Caco-2 (cell line): ENCODE measurements at places on chromosomes 7 and 10. TPM values are rescaled to one million over a fixed set of nuclear protein-coding genes. Genes with fewer than 3 reads are reported as not detected.

The HABP2 gene
- 21.0 and 24.3 TPM in 2 replicates for total RNA-seq

- DNase-seq, result no peak
Measured at GRCh38 chr7:49172639-49173038, 248.3 kb downstream of the CDC14C start.

- no peak for DNase-seq
Measured at GRCh38 chr10:26937371-26937770, 76.6 kb upstream of the ABI1 start.

GRCh38 chr7:77702968-77703472 is 6.8 kb downstream of the RSBN1L start:
- DNase-seq, result no peak

GRCh38 chr7:93601363-93601762 is 26.8 kb upstream of the CALCR start:
- DNase-seq, result no peak

DNA sequence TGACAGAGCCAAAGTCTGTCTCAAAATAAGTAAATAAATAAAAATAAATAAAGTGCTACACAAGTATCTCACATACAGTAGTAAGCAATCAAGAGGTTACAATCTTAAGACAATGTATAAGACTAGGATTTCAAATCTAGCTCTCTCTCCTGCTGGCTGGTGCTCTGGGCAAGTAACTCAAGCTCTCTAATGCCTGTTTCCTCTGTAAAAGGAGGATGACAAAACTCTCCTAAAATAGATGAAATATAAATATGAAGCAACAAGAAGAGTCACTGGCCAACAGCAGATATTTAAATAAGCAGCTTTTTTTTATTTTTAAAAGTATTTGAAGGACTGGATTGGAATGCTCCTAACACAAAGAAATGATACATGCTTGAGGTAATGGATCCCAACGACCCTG is 7.2 kb downstream of the SFMBT2 start:
- DNase-seq, result no peak

DNA sequence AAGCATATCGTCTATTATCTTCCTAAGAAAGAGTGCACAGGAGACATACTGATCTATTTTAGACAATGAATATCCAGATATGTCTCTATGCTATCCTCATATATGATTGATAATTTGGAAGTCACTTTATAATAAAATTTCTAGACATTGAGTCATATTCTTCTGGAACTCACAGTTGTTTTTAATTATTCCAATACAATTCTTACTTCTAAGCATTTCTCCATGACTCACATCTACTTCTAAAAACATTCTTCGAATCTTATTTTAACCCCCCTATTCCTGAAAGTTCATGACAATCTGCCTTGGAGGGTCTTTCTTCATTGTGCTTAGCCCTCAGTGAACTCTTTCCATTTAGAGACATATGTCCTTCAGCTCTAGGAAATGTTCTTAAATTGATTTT is 368.1 kb downstream of the MDFIC start:
- DNase-seq, result no peak

The TDRD1 gene
- 0.14 TPM in 1 of 2 replicates, not detected in the other for total RNA-seq

- DNase-seq, result no peak
Measured at GRCh38 chr10:35898716-35899440, 256.8 kb upstream of the FZD8 start.

GRCh38 chr7:92255308-92255707 is 9.5 kb downstream of the ANKIB1 start:
- no peak for DNase-seq

DNA sequence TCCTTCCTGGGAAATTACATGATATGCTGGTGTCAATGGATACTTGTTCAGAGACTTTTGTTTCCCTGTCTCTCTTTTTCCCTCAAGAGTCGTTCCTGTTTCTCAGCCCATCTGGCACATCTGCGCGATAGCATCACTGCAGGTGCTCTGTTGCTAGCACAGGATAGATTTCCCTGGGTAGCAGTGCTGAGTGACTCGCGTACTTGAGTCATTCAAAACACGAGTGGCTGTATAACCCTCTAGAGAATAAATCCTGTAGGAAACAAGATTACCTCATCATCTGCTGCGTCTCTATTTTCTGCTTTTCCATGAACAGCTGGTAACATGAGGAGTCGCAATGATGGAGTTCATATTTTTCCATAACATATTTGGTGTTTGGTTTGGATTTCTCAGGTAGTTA is 452.0 kb upstream of the FZD8 start:
- DNase-seq, result no peak

DNA sequence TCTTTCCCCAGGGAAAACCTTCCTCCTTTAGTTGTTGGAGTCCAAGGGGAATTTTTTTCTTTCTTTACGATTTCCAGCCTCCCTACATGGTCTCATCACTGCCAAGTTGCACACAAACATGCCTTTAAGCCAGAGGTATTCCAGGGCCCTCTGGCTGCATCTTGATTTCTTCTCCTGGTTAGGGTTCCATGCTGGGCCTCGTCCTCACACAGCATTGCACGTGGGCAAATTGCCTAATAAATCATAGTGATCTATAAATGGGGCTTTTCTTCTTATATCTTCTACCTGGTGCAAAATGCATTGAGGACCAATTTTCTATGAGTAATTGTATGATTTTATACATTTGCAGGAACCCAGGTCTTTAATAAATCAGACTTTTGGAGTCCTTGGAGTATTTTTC is 284.2 kb downstream of the C7orf25 start:
- DNase-seq, result no peak

The PKD2L1 gene
- total RNA-seq, result 0.19 TPM in 1 of 2 replicates, not detected in the other

GRCh38 chr7:142470544-142470830 is 212.6 kb upstream of the PRSS58 start:
- DNase-seq, result no peak

GRCh38 chr7:133983685-133984419 is 143.3 kb upstream of the LRGUK start:
- DNase-seq, result no peak

GRCh38 chr10:110498087-110498981 is 627 bp downstream of the DUSP5 start:
- peak; percentile 72 for DNase-seq

DNA sequence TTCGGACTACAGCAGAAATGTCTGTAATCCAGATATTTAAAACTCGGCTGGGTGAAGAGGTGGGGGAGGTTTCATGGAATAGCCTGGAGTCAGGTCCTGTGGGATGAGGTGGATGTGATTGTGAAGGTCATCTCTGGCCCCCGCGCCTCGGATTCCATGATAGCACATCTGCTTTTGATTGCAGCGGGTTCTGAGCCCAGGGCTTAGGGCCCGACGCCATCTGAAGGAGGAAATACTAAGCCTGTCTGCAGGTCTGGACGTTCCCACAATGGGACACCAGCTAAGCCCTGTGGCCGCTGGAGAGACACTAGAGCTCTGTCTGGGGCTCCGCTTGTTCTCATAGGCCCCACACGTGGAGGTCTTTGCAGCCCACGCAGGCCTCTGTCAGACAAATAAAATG is 328.7 kb downstream of the CXCL12 start:
- DNase-seq, result no peak

GRCh38 chr7:194252-195009 is 2.1 kb downstream of the FAM20C start:
- DNase-seq, result no peak

The SLC25A28 gene
- 33.8 and 36.7 TPM in 2 replicates for total RNA-seq

The SLC13A1 gene
- not detected in 2 replicates for total RNA-seq

The IFIT1B gene
- total RNA-seq, result not detected in 2 replicates

GRCh38 chr7:123190109-123190831 is 9.5 kb downstream of the SLC13A1 start:
- no peak for DNase-seq

DNA sequence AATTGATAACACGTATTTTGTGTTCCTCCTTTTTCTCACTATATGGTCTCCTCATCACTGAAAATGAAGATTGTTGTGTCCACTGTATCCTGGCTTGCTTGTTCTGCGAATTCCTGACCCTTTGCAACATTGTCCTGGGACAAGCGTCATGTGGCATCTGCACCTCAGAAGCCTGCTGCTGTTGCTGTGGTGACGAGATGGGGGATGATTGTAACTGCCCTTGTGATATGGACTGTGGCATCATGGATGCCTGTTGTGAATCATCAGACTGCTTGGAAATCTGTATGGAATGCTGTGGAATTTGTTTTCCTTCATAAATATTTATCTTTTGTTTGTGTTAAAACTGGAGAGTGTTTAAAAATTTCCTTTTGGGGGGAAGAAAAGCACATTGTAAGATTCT is 93.7 kb downstream of the MDFIC start:
- no peak for DNase-seq

The ZNF248 gene
- 16.7 and 17.6 TPM in 2 replicates for total RNA-seq

GRCh38 chr7:121406944-121407343 is 10.8 kb upstream of the FAM3C start:
- peak; percentile 78 for DNase-seq

DNA sequence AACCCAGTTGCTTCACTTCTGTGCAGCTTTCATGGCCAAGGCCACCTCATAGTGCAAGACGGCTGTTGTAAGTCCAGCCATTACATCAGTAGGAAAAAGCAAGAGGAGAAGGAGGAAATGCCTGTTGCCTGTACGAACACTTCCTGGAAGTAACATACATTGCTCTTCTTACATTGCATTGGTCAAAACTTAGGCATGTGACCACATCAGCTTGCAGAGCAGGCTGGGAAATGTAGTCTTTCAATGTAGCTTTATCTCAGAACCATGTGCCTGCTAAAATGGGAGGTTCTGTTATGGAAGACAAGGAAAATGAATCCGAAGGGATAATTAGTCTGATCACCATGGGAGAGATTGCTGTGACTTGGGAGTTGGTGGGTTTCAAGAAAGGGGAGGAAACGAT is 4.3 kb downstream of the SLC29A3 start:
- DNase-seq, result peak; percentile 47

DNA sequence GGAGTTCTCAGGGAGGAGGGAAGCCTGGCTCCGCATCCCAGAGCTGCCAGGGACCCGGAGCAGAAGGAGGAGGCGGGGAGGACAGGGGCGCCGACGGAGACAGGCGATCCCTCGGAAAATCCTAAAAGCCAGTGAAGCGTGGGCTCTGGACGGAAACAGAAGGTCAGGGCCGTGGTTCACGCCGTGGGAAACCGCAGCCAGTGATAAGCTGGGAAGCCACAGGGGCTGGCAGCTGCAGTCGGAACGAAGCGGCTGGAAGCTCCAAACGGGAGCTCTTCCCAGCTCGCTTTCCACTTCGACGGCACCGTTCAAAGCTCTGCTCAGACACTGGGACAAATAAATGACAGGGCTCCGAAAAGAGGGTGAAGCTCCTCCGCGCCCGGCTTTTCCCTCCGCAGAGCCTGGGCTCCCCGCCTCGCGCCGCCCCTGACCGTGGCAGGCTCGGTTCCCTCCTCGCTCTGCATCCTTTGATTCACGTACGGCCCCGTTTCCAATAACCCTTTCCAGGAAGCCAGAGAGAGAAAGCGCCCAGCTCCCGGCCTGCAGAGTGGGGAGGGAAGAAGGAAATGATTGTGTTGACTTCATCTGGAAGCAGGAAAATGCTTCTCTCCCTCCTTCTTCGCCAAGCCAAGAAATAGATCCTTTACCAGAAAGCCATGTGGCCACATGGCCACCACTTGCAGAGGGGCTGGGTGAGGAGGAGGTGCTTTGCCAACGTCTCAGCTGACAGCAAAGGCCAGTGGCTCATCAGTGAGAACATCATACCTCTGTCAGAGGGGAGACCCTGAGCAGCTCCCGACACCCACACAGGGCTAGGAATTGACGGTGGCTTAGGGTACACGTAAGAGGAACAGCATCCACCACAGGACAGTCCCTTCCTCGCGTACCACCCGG is 57.4 kb downstream of the ADRB1 start:
- DNase-seq, result no peak

GRCh38 chr7:47807756-47808155 is 140.5 kb downstream of the PKD1L1 start:
- DNase-seq, result no peak

DNA sequence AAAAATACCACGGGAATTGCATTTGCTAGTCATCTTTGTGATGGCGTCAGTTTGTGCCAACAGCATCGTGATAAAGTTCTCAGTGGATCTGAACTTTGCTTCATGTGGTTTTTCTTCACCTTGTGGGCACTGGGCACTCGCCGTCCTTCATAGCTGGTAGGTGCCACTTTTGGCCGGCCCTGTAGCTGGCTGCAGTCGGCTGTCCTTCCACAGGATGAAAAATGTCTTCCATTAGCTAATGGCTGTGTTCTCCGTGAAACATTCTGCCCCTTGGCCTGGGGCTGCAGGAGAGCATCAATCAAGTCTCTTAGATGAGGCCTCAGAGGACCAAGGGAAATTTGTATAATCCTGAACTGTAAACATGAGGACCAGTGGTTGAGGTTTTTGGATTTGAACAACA is 145.3 kb downstream of the DYNC1I1 start:
- no peak for DNase-seq

DNA sequence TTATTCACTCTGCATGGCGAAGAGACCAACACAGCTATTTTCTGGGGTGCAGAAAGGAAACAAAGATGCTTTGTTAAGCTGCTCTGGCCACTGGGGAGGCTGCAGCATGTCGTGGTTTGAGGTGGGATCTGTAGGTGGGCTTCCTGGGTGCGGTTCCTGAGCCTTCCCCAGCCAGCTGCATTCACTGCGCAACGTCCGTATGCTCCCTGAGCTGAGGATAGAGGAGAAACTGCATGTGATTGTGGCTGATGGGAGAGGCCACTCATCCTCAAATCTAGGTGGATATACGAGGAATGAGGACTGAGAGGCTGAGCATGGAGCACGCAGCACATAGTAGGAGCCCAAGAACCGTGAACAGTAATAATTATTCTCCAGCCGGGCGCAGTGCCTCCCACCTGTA is 9.9 kb upstream of the DNAAF5 start:
- DNase-seq, result no peak

The GRB10 gene
- 79.3 and 87.2 TPM in 2 replicates for total RNA-seq

- no peak for DNase-seq
Measured at GRCh38 chr10:22765660-22766547, 51.5 kb upstream of the PIP4K2A start.

The ACTR3C gene
- total RNA-seq, result 8.0 and 9.2 TPM in 2 replicates

- no peak for DNase-seq
Measured at GRCh38 chr10:97426776-97427570, 982 bp downstream of the PGAM1 start.

- peak; percentile 22 for DNase-seq
Measured at GRCh38 chr7:102098986-102099385, 187.7 kb upstream of the SH2B2 start.

GRCh38 chr7:100562195-100563099 is 11.3 kb downstream of the SAP25 start:
- no peak for DNase-seq

DNA sequence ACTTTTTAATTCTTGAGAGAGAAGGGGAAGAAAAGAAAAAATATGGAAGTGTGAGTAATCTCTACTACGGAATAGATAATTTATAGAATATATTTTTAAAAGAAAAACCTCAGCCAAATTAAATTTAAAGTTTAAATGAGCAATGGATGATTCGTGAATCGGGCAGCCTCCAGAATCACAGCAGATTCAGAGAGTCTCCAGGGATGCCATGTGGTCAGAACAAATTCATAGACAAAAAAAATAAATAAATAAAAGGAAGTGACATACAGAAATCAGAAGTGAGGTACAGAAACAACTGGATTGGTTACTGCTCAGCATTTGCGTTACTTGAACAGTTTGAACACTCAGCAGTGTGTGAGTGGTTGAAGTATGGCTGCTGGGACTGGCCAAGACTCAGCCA is 53.0 kb downstream of the PHYHIPL start:
- no peak for DNase-seq

The NEUROG3 gene
- total RNA-seq, result not detected in 2 replicates
